Astrocyte (in vitro differentiated cells and primary cell): ENCODE measurements at places on chromosomes 5 and 9.
A peak's percentile ranks its signal among the peaks of the same experiment; 100 is the strongest.

DNA sequence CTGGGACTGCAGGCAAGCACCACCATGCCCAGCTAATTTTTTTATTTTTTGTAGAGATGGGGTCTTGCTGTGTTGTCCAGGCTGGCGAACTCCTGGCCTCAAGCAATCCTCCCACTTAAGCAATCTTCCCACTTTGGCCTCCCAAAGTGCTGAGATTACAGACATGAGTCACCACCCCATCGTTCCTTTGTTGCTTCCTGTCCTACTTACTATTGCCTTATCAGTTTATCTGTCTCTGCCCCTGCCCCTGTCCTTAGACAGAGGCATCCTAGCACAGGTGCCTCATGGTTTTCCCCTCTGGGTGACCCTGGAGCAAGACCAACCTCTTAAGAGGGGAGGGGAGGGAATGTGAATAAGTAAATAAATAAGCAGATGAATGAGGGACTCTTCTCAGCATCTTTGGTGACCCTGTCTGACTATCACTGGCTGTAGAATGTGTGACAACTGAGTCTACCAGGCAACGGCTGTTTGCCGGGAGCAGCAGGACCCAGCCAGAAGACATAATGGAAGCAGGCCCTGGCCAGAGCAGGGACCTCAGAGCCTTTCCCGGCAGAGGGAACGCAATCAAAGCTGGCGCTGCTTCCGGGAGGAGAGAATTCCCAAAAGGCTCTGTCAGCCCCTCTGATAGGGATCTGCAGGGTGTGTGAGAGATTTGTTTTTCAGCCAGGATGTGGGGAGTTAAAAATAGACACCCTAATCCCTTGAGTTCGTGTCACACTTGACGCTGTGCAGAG lies 43.8 kb upstream of the DAB2IP start:
- DNase-seq = peak; percentile 46

GRCh38 chr5:170219615-170220014 lies 13.2 kb upstream of the C5orf58 start:
- DNase-seq = peak; percentile 77

DNA sequence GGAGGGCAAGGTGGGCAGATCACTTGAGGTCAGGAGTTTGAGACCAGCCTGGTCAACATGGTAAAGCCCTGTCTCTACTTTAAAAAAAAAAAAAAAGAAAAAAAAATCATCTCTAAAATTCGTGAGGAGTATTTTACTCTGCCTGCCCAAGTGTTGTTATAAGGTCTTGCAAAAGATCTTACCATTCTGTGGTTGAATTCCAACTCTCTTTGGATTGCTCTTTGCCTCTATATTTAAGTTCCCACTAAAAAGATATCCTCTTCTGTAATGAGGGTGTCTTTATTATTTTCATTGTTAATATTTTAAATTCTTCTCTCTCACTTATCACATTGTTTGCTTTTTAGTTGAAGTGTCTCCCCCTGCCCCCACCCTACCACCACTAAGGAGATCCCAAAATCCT lies 33.4 kb downstream of the CREBRF start:
- DNase-seq = no peak

- no peak for DNase-seq
Measured at GRCh38 chr9:76292246-76292645, 102.0 kb downstream of the RFK start.

DNA sequence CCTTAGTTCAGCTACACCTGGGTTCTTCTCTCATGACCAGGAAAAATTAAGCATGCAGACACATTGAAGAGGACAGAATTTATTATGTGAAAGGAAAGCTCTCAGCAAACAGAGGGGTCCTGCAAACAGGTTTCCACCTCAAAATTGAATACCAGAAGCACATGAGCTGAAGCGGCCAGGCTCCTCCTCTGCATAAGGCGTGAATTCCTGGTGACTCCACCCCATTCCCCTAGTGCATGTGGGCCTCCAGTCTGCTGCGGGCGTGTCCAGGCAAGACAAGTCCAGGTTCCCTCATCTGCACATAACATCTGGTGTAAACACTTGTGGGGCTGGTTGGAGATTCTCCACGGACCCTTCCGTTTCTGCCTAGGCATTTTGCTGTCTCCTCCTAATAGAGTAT lies 1156.4 kb downstream of the FOXD4L5 start:
- no peak for DNase-seq

DNA sequence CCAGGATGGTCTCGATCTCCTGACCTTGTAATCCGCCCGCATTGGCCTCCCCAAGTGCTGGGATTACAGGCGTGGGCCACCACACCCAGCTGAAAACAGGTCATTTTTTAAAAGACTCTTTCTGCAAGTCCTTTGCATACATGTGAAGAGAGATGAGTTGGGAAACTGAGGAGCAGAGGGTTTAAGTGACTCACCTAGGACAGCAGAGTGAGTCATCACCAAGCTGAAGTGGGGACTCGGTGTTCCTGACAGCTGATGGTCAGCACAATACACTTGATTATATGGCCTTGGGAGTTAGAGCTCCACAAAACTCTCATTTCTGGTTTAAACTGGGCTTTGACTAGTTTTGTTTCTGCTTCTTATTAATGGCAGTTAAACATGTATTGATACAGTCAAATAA lies 38.1 kb upstream of the SSBP2 start:
- peak; percentile 50 for DNase-seq

DNA sequence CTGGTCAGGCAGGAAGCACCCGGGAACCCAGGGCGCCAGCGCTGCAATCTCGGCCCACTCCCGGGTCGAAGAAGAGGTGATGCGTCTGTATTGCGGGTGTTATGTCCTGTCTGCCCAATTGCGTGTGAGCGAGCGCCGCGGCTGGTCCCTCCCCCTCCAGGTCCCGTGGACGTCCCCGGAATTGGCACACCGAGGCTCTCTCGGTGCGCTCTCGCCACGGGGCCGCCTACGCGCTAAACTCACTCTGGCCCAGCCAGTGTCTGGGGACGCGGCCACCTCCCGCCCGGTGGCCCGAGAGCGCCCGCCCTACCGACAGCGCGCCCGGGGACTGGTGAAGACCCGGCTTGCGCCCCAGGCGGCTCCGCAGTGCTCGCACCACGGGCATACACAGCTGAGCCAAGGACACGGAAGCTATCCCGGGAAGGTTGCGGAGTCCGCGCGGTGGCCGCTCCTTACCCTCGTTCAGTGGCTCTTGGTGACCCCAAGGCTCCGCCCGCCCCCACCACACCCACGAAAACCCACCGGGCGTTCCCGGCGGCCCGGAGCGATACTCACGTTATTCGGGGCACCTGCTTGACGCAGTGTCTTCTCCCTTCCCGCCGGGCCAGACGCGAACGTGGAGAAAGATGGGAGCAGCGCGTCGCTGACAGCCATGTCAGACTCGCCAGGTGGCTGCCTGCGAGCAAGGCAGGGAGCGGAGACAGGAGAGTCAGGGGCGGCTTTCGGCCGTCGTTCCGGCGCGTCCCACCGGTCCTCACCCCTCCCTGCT lies 1.0 kb downstream of the KLF4 start:
- DNase-seq = peak; percentile 16

DNA sequence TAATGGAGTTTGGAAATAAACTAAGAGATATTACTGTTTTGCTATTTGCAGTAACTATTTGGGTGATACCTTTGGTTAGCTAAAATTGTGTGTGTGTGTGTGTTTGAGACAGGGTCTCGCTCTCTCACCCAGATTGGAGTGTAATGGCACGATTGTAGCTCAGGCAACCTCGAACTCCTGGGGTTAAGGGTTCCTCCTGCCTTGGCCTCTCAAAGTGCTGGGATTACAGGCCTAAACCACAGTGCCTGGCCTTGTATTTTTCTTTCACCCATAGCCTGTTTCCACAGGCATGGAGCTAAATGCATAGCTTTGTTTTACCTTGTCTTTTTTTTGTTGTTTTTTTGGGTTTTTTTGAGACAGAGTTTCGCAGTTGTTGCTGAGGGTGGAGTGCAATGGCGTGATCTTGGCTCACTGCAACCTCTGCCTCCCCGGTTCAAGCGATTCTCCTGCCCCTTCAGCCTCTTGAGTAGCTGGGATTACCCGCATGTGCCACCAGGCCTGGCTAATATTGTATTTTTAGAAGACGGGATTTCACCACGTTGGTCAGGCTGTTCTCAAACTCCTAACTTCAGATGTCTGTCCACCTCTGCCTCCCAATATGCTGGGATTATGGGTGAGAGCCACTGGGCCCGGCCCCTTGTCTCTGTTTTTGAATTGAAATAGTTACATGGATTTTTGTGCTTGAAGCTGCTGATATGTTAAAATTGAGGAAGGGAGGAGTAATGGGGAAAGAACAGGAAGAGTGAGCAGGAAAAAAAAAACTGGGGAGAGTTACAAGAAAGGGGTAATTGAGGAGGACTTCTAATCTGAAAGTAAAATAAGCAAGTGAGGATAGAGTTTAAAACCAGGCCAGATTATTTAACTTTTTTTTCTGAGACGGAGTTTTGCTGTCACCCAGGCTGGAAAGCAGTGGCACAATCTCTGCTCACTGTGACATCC lies 5.7 kb downstream of the GPBP1 start:
- DNase-seq = no peak

DNA sequence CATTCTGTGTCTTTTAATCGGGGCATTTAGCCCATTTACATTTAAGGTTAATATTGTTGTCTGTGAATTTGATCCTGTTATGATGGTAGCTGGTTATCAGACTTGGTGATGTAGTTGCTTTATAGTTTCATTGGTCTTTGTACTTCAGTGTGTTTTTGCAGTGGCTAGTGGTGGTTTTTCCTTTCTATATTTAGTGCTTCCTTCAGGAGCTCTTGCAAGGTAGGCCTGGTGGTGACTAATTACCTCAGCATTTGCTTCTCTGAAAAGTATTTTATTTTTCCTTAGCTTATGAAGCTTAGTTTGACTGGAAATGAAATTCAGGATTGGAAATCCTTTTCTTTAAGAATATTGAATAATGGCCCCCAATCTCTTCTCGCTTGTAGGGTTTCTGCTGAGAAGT lies 156.9 kb downstream of the CNTLN start:
- peak; percentile 77 for DNase-seq

DNA sequence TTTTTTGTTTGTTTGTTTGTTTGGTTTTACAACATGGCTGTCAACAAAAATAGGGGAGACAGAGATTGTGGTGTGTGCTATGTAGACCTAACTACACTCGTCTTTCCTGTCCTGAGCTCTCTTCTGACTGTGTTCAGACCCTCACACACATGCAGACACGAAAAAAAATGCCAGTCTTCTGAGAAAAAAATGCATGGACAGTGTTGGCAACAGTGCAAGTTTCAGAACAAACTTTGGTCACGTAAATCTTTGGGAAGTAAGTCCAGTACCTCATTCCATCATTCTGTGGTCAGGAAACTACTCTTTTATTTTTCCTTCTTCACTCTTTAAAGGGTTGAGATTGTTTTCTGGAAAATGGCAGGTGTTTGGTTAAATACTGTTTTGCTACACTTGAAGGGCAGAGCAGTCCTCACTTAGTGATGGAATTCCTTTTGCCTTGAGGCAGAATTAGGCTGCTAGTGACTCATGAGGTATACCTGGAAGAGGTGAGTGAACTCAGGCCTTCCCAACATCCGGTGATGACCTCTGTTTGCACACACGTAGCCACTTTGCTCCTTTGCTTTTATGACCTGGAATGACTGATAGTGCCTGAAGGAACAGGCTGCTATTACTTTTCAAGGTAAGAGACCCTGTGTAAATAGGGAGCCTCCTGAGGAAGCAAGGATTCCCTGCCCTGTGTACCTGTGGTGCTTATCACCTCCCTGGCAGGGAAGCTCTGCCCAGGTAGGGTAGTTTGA lies 81.6 kb upstream of the TNFAIP8 start:
- DNase-seq = peak; percentile 16

- DNase-seq = no peak
Measured at GRCh38 chr9:8809741-8810140, 1010.2 kb upstream of the DMAC1 start.

DNA sequence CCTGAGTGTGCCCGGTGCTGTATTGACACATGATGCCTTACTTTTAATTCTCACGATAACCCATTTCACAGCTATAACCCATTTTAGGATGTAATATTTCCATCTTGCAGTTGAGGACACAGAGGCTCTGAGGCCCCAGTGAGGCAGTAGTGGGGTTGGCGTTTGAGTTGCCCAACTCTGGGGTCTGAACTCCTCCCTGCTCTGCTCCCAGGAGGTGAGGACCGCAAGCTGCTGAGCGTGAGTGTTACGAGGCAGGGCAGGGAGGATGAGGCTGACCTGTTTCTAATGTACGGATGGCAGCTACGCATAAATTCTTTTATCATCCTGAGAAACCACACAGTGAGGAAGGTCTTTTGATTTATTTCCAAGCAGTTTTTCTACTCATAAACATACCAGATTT lies 11.4 kb downstream of the LRRC8A start:
- DNase-seq = no peak

- no peak for DNase-seq
Measured at GRCh38 chr5:123696921-123697341, 185.0 kb downstream of the CSNK1G3 start.

DNA sequence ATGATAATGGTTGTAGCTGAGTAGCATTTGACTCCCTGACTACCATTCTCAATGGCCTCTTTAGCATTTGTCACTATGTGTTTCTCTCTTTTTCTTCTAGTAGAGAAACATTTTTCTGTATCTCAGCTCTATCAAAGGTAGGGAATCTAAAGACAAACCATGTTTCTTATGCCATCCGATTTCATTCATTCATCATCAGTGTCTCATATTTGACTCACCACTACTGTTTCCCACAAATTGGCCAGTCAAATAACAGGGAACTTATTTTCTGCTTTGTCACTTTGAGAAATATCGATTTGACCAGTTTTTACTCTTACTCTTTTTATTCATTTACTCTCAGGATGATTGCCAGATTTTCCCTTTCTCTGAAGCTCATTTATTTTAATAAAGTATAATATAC lies 282.3 kb downstream of the TMEM167A start:
- no peak for DNase-seq

DNA sequence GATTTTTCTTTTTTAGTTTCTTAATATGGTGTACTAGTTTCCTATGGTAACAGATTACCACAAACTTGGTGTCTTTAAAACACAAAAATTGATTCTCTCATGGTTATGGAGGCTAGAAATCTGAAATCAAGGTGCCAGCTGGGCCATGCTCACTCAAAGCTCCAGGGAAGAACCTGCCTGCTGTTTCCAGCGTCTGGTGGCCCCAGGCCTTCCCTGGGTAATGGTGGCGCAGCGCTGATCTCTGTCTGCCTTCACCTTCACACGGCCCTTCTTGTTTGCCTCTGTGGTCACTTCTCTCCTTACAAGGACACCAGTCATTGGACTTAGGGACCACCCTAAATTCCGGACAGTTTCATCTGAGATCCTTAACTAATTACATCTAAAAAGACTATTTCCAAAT lies 70.5 kb upstream of the GFPT2 start:
- DNase-seq = no peak
